ENCODE measurements at places on chromosomes 2 and 18.
A peak's percentile ranks its signal among the peaks of the same experiment; 100 is the strongest.

- DNase-seq: no peak
Observed at GRCh38 chr2:179622112-179622511, 239.3 kb downstream of the ZNF385B start.

DNA sequence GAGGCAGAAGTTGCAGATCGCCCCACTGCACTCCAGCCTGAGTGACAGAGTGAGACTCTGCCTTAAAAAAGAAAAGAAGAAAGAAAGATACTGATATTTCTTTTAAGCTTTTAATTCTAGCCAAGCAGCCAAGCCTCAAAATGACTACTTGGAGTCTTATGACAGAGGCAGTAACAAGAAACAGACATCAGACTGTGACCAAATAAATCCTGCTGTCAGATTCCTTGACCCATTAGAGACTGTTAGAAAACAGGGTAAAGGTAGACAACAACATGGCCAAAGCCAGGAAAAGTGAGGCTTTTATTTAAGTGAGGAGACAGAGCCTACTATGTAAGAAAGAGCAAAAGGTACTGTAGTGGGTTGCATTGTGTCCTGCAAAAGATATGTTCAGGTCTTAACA lies 83.4 kb upstream of the NARS1 start:
- DNase-seq: no peak

DNA sequence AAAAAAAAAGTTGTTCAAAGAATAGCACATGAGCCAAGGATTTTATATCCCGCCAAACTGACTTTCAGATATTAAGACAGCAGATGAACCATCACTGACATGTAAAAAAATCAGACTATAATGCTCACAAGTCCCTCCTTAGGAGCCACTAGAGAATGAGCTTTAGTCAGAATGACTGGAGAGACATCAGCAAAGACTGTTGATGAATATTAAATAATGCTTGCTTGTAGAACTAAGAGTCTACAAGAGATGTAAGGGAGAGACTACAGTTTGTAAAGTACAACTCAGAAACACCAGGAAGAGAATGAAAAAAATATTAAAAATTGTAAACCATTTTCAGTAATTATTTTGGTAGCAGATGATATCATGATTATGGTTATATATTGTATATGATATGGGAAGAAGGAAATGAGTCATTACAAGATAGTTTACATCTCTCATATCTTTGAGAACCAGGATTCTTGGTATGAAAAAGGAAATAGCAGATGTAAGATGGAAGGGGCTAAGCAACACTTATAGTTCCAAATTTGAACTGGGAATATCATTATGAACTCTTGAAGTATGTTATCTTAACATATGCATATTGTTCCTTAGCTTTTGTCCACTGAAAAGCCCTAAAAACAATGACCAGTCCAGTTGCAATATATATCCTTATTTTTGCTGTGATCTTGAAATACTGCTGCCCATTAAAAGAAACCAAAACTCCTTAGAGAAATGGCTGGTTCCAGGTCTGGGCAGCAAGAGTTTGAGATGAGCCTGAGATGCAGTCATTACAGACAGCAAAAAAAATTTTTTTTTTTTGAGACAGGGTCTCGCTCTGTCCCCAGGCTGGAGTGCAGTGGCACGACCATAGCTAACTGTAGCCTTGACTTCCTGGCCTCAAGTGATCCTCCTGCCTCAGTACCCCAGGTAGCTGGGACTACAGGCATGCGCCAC lies 55.7 kb downstream of the PTPN2 start:
- DNase-seq: no peak

DNA sequence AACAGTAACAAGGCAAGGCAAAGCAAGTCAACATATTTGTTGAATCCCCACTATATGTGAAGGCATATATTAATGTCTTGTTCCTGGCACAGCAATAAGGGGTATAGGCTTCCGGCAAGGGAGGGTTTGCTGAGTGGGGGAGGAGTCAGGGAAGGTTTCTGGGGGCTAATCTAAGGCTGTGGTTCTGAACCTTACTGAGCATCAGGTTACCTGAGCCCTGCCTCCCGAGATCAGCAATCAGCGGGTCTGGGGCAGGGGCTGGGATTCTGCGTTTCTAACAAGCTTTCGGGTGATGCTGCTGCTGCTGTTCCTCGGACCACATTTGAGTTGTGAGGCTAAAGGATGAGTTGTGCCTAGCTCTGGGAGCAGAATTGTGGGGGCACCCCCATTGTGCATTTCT lies 401.7 kb upstream of the SPRED2 start:
- no peak for DNase-seq

GRCh38 chr2:43375746-43376522 lies 149.5 kb upstream of the ZFP36L2 start:
- no peak for DNase-seq

DNA sequence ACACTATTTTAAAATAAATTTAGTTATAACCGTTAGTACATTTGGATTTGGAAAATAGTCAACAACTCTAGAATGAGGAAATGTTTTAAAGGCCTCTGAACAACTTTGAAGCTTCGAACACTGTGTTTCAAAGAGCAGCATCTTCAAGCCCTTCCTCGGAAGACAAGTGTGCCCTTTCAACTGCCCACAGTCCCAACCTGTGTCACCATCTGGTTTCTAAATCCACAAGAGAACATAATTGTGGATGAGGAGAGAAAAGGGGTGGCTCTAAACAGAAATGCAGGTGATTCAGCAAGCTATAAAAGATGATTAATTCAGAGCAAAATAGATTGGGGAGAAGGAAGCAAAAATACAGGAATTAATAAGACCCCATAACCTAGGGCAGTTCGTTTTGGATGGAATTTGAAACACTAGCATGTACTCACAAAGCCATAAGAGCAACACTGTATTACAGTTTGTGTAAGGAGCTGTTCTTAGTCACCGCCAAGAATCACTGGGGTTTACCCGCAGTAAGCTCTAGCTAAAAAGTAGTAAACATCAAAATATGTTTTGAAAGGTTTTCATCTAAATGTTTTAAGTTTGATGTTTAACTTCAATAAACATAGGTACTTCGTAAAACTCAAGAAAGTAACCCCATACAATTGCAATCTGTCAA lies 160.7 kb downstream of the EIPR1 start:
- DNase-seq: no peak

- no peak for DNase-seq
Observed at GRCh38 chr2:218889937-218890336, 9.3 kb downstream of the WNT10A start.

DNA sequence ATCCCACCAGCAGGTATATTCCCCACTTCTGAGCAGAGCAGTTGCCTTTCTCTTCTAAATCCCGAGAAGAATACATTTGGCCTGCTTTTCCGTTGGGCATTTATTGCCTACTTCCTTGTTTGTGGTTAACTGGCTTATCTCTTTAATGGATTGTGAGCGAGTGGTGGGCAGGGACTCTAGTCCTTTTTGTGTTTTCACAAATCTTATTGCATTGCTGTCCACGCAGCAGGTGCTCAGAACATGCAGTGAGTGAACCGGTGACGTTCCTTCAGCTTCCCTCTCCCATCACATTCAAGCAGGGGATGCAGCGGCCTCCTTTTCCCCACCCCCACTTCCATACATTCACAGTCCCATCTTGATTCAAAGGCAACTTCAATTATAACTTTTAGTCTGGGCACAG lies 28.9 kb upstream of the GAREM2 start:
- no peak for DNase-seq

GRCh38 chr2:145792745-145793144 lies 1272.8 kb upstream of the ZEB2 start:
- DNase-seq: no peak

GRCh38 chr18:11937874-11938478 lies 29.9 kb upstream of the MPPE1 start:
- DNase-seq: peak; percentile 65

DNA sequence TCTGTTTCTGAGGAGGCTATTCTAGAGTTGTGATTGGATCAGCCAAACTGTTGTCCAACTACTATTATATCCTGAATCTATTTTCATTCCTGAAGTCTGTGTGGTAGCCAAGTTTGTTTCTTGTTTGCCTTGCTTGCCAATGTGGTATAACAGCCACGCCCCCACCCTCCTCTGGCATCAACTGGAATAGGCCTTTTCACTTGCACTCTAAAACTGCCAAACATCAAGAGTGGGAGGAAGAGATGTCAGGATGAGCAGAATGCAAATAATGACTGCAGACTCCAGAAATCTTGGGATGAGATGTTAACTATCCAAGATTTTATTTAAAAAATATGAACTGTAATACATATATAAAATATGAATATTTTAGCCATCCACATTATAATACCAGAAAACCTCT lies 246.1 kb downstream of the NRXN1 start:
- DNase-seq: no peak

Data from activated CD4-positive, alpha-beta T cell treated with anti-CD3 and anti-CD28 coated beads for 24 hours (primary cell).